ENCODE measurements at places on chromosomes 3 and 15.
A peak's percentile ranks its signal among the peaks of the same experiment; 100 is the strongest.

GRCh38 chr3:198062068-198062465, 102.0 kb downstream of the LMLN start:
- no peak for DNase-seq

- no peak for DNase-seq
Measured at GRCh38 chr3:138238711-138239110, 51.6 kb downstream of the ARMC8 start.

- no peak for DNase-seq
Measured at GRCh38 chr3:100075851-100076730, 38.2 kb downstream of the FILIP1L start.

DNA sequence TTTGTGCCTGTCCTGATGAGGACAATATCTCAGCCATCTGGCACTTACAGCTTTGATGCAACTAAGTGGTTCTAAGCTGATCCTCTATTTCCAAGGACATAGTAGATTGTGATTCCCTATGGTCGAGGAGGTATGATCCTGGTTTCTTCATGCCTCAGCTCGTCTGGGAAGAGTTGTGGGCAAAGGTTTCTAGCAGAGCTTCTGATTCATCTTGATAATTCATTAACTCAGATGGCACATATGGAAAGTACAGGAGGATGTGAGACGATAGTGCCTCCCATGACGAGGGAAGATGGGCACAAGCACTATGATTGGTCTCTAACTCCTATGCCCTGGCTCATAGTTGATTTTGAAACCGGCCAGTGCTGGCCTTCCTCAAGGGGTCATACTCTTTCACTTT, 334.2 kb upstream of the SEMA6D start:
- DNase-seq, result no peak

DNA sequence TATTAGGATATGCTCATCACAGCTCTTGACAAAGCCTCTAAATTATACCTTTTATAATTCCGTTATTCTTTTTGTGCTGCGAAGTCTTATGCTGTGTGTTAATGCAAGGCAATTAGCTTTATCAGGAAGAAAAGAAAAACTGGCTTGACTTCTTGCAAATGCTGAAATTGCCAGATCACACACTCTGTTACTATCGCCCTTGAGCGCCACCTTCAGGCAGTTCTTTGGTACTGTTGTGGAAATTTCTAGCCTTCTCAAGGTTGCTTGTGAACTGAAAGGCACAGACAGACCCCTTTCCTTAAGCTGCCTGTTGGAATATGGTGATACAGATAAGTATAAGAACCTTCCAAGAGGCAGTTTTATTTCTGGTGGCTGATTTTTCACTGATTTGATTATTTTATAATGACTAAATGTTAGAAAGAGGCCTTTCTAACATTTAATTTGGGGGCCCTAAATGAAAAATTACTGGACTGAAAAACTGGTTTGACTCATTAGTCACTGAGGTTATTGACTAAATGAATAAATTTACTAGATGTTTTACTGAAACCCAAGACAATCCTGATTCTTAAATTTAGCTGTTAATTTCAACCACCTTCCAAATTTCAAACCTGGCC, 126.2 kb upstream of the RASGRP1 start:
- peak; percentile 47 for DNase-seq

GRCh38 chr3:104526901-104527401, 839.8 kb upstream of the ALCAM start:
- no peak for DNase-seq

GRCh38 chr3:137121704-137122314, 164.0 kb downstream of the IL20RB start:
- DNase-seq, result no peak

DNA sequence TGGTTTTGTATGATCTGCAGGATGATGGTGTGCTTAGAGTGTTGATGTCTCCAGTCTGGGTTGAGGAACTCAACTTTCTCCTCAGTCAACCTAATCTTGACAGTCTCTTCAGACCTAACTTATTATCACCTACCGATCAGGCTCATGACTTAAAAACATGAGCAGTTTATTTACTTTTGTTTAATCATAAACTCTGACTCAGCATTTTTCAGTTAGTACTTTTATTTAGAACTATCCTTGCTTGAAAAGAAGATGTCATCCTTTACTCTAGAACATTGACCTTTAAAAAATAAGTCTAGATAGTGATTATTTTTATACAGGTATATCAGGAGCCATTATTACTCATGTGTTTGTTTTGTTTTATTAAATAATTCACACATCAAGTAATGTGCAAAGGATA, 414.8 kb downstream of the AGBL1 start:
- DNase-seq, result no peak

DNA sequence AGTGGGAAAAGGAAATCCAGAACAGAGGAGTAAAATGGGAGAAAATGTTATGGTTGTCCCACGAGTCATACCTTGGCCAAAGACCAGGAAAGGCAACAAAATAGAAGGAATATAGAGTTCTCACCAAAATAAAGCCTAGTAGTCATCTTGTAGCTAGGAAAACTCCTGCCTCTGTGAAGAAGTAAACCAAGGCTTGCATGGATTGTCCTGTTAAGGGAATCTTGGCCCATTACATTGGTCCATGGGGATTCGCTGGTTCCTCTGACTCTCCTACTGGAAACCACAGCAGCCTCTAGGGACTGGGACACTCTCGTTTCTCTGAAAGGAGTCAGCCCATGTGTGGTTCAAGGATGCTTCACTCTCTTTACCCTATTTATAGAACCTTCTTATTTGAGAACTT, 62.9 kb upstream of the FNDC3B start:
- DNase-seq, result no peak

GRCh38 chr3:160911411-160911810, 155.4 kb downstream of the PPM1L start:
- no peak for DNase-seq

DNA sequence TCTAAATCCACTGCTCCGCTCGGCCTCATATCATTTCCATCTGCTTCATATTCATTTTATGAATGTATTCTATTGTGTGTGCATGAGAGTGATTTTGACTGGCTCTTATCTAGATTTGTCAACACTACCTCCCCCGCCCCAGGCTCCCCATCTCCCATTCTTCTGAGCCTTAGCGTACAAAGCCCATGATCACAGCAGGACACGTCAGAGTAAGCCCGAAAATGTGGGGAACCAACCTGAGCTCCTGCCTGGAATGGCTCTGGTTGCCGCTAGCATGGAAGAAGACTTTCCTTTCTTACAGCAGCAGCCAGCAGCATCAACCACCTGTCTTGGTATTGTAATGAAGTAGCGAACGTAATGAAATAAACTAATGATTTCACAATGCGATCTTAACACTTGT, 61.4 kb downstream of the GABRB3 start:
- DNase-seq, result no peak

GRCh38 chr15:66912441-66912840, 153.0 kb upstream of the SMAD3 start:
- DNase-seq, result no peak

DNA sequence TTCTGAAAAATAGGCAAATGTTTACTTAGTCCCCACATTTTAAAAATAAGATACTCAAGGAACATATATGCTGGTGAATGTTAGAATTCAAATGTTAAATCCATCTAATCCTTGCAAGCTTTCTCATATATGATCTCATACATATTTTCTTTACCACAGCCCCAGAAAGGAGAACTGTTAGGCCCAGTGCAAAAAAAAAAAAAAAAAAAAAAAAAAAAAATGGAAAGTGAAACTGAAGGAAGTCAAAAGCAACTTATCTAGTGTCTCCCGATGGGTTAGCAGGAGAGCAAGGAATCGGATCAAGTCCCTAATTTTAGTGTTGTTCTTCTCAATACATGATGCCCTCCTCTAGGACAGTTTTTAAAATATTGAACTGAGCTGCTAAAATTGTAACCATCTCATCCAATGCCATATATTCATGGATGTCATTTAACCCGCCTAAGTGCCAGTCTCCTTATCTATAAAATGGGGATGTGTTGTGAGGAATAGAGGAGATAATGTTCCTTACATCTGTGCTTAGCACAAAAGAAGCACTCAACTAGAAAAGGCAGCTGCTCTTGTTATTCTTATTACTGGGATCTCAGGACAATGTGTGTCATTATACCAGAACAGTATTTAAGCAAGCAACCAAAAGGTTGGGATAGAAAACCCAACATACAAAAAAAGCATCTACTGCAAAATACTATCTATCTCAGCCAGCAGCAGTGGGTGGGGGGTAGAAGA, 279.7 kb downstream of the MAGI1 start:
- DNase-seq, result no peak

DNA sequence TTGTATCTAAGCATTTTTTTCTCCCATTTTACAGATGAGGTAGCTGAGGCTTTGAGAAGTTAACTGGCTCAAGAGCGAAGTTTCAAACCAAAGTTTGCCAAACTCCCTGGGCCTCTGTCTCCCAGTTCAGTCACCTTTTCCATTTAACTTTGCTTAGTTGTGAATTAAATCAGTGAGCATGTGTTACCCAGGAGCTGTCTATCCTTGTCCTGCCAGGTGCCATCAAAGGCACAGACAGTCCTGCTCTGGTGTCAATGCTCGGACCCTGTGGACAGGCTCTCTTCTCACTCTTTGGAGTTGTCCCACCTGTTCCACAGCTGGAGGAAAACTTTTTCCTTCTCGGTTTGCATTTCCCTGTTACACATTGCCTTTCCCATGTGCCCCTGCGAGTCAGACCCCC, 8.6 kb downstream of the EPHB1 start:
- DNase-seq, result no peak

- DNase-seq, result no peak
Measured at GRCh38 chr15:96360581-96361308, 30.2 kb downstream of the NR2F2 start.

DNA sequence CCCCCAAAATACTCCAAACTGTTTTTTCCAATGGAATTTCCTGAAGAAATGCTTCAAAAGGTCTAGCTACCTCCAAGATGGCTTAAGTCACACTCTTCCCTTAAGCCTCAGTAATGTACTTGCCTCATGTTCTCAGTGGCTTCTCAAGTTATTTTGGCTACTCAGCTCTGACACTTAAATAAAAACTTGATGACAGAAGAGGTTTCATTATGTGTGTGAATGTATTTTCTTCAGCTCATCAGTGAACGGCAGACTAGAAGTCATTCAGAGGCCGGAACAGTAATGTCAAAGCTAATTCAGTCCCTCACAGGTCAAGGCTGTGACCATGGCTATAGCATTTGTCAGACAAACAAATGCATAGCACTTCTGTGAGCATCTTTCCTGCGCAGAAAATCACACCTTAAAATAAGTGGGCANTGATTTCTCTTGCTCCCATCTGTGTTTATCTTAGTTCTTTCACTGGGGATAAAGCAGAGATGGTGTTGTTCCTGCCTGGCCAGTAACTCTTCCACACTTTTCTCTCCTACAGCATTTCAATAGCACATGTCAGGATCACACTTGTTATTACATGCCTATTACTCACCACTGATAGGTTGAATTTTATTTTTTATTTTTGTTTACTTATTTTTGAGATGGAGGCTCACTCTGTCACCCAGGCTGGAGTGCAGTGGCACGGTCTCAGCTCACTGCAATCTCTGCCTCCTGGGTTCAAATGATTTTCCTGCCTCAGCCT, 68.5 kb upstream of the PLCL2 start:
- no peak for DNase-seq

GRCh38 chr3:110362751-110363150, 708.9 kb upstream of the NECTIN3 start:
- no peak for DNase-seq

DNA sequence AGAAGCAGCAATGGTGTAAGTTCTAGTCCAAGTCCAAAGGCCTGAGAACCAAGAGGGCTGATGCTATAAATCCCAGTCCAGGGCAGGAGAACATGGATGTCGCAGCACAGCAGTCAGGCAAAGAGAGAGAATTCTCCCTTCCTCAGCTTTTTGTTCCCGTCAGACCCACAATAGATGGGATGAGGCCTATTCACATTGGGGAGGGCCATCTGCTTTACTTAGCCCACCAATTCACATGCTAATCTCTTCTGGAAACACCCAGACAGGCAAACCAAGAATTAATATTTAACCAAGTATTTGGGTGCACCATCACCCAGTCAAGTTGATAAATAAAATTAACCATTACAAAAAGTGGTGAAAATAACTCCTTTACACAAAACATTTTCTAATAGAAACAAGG, 511.7 kb upstream of the UBE2E2 start:
- DNase-seq, result no peak

DNA sequence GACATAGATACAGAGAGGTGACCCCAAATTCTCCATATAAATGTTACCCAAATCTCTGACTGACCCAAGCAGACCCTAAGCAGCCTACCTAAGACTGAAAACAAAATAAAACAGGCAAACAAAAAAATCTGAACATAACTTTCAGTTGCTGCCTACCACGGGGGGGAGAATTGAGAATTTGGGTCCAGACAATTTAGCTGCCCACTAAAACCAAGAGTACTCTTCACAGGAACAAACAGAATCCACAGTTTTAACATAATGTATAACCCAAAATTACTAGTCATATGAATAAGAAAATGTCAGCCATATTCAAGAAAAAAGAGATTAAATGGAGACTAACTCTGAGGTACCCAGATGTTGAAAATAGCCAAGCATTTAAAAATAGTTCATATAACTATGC, 44.4 kb downstream of the SRPRB start:
- DNase-seq, result no peak

DNA sequence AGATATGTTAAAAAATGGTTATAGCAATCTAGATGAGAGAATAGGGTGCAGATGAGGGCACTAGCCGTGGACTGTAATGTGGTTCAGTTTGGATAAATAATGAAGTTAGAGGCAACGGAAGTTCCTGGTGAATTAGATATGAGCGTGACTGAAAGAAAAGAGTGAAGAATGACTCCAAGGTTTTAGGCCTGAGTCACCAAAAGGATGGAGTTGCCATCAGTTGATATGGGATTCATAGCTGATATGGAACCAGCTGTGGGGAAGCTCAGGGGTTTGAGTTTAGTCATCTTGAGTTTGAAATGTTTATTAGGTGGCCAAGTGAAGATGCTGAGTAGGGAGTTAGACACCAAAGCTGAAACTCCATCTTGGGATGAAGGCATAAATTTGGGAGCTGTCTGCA, 66.2 kb downstream of the SSR3 start:
- DNase-seq, result no peak

DNA sequence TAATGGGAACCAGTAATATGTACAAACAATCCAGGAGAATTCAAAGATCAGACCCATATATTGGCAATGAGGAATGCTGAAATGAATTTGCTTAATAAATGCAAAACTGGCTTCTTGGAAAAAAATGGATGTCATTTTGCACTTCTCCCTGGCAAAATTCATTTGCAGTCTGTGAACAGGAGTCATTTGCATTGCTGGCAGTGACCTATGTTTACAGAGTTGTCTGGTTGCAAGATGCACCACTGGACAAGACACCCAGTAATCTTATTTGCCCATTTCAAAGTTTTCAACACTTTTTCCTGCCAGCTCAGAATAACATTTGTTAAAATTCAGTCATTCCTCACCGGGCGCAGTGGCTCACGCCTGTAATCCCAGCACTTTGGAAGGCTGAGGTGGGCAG, 123.5 kb upstream of the KCNAB1 start:
- DNase-seq, result no peak

DNA sequence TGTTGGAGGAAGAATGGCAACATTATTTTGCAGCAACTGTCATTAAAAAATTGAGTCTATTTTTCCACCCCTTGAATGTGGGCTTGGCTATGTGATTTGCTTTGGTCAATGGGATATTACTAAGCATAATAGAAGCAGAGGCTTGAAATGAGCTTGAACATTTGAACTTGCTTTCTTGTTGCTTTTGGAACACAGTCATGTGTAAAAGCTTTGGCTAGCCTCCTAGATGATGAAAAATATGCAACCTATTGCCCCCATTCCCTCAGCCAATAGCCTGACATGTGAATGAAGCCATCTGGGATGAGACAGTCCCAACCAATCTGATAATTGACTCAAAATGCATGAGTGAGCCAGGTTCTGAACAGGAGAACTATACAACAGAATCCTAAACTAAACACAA, 78.4 kb downstream of the PLSCR2 start:
- no peak for DNase-seq

GRCh38 chr3:189598530-189599225, 32.5 kb upstream of the TP63 start:
- no peak for DNase-seq
